ENCODE measurements at places on chromosomes 11 and 22. TPM values are rescaled to one million over a fixed set of nuclear protein-coding genes. Genes with fewer than 3 reads are reported as not detected.

GVQW3 gene
- total RNA-seq, result 2.3 TPM

EHF gene
- total RNA-seq, result not detected

YAP1 gene
- total RNA-seq, result 0.24 TPM

THRSP gene
- total RNA-seq, result not detected

CCDC34 gene
- total RNA-seq, result 22.8 TPM

PATE2 gene
- not detected for total RNA-seq

VSIG10L2 gene
- not detected for total RNA-seq

PKDREJ gene
- not detected for total RNA-seq

RRP8 gene
- total RNA-seq, result 34.9 TPM

OR8G5 gene
- not detected for total RNA-seq

LRRN4CL gene
- 0.21 TPM for total RNA-seq

ZFPL1 gene
- 28.3 TPM for total RNA-seq

SMIM35 gene
- 0.22 TPM for total RNA-seq

ALG8 gene
- total RNA-seq, result 45.9 TPM

All from activated CD4-positive, alpha-beta memory T cell treated with anti-CD3 and anti-CD28 coated beads for 36 hours (primary cell).